Stimulated activated CD4-positive, alpha-beta T cell treated with anti-CD3 and anti-CD28 coated beads, Interleukin-1b, Interleukin-23, amount 100 ng/mL, for 1 hour (primary cell): ENCODE measurements at places on chromosomes 12 and 14.

DNA sequence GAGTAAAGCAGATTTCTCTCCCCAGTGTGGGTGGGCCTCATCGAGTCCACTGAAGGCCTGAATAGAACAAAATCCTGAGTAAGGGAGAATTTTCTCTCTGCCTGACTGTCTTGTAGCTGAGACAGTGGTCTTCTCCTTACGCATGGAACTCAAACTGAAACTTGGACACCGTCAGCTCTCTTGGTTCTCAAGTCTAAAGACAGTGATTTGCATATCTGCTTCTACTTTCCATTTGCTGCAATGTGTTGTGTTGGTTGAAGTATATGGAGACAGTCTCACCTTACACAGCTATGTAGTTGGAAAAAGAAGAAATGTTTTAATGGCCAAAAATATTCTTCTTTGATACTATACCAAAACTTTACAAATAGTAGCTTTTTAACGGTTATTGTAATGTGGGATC is 160.2 kb upstream of the LMNTD1 start:
- DNase-seq, result no peak

DNA sequence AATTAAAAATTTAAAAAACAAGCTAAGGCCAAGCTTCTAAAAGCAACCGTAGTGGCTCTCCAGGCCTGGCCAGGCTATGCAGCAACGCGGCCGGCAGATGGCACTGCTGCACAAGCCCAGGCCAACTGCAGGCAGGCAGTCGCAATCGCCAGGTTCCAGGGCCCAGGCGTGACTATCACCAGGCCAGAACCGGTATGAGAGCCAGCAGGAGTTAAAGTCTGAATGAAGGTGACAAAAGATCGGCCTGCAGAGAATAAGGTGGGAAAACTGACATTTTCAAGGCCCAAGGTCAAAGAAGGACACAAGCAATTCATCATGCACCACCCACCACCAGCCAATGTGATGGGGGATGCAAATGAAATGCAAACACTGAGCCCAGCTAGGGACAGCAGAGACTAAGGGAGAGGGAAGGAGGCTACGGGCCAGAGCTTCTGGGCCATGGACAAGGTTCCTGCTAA is 43.6 kb upstream of the ANO2 start:
- DNase-seq, result peak; percentile 57

DNA sequence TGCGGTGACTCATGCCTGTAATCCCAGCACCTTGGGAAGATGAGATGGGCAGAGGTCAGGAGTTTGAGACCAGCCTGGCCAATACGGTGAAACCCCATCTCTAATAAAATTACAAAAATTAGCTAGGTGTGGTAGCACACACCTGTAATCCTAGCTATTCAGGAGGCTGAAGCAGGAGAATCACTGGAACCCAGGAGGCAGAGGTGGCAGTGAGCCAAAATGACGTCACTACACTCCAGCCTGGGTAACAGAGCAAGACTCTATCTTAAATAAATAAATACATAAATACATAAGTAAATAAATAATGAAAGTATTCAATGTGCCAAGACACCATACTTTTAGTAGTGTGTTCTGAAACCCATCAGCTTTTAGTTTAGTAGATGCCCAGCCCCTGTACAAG is 308.1 kb upstream of the FLRT2 start:
- DNase-seq, result no peak

GRCh38 chr12:66137937-66138336 is 7.4 kb upstream of the LLPH start:
- no peak for DNase-seq

GRCh38 chr12:95460896-95461295 is 13.1 kb upstream of the METAP2 start:
- DNase-seq, result no peak

DNA sequence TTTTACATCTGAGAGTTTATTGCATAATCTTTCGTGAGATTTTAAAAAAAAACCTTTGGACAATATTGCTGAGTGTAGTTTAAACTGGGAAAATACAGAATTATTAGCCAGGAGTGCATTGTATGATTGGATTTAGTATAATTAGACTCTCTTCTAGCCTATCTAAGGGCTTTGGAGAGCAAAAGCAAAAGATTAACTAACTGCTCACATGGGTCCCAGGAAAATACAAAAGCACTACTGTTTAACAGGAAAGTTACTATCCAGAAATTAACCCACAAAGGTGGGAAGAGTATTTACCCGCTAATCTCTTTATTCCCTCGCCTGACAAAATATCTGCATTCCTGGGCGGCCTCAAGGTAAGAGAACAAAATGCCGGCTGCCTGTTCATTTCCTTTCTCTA is 309.5 kb downstream of the ATXN7L3B start:
- no peak for DNase-seq

DNA sequence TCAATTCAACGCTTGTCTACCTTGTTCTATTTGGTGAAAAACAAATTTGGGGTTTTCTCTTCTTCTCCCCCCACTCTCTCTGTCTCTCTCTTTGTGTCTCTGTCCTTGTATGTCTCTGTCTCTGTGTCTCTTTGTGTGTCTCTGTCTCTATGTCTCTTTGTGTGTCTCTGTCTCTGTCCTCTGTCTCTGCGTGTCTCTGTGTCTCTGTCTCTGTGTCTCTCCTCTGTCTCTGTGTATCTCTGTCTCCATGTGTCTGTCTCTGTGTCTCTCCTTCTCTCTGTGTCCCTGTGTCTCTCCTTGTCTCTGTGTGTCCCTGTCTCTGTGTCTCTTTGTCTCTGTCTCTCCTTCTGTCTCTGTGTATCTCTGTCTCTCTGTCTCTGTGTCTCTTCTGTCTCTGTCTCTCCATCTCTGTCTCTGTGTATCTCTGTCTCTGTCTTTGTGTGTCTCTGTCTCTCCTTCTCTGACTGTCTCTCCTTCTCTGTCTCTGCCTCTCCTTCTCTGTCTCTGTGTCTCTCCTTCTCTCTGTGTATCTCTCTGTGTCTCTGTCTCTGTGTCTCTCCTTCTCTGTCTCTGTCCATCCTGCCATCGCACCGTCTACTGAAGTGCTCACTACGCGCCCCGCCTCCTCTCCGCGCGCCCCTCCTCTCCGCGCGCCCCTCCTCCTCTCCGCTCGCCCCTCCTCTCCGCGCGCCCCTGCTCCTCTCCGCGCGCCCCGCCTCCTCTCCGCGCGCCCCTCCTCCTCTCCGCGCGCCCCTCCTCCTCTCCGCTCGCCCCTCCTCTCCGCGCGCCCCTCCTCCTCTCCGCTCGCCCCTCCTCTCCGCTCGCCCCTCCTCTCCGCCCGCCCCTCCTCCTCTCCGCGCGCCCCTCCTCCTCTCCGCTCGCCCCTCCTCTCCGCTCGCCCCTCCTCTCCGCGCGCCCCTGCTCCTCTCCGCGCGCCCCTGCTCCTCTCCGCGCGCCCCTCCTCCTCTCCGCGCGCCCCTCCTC is 12.8 kb downstream of the LRCOL1 start:
- no peak for DNase-seq

- no peak for DNase-seq
These were observed 55.2 kb downstream of the GALNT4 start for GRCh38 chr12:89469361-89469760.

DNA sequence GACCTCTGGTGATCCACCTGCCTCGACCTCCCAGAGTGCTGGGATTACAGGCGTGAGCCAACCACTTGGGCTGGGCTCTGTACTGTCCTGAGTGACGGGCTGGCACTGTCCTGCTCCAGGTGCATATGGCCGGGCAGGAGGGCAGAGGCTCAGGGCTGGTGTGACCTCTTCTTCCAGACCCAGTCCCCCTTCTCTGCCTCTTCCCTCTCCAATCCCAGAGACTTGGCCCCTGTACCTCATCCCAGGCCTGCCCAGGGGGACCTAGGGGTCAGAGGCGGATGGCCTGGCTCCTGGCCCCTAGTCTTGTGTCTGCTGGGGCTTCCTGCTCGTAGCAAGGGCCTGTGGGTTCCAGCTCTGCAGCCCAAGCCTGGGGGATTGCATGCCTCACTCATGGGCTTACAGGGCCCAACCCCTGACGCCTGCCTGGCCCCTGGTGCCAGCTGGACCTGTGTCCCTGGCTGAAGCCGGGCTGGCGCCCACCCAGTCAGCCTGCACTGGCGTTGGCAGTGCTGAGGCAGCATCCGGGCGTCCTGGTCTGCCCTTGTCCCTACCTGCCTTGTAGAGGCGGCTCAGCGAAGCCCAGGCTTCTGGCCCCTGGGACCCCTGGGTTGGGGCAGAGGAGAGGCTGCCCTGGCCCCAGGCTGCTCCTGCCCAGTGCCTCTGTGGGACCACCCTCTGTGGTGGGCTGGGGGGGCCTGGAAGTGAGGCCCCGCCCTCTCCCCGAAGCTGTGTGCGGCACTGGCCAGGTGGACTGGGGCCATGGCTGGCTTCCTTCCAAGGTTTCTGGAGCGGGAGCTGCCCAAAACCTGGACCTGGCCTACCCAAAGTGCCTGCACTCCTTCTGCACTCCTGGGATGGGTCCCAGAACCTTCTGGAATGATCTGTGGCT is 4.3 kb downstream of the TEDC1 start:
- no peak for DNase-seq

DNA sequence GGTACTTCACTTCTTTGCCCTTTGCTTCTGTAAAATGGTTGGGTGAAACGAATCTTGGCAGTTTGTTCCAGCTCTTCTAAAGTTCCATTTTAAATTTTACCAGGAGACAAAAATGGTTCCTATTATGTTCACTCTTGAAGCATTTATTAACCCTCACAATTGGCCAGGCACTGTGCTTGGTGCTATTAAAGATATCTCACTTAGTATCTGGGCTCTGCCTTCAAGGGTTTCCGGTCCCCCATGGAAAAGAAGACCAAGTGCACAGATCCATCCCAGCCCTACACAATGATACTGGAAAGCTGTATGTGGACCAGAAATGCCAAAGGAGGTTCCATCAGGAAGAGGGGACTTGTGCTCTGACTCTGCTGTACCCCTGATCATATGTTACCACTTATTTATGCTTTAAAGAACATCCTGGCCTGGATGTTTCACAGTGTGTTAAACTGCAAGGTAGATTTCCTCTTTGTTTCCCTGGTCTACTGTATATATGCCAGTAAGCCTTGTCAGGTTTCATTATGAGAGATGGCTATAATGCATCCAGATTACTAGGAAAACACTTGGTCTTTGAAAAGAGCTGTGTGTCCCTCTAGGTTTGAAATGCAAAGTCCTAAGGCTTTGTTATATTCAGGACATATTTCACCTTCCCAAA is 154.8 kb downstream of the PRKCH start:
- DNase-seq, result no peak

- DNase-seq, result peak; percentile 23
These were observed 14.1 kb upstream of the CDH24 start for GRCh38 chr14:23071244-23071920.
